ENCODE measurements at places on chromosomes 16 and 17. TPM values are rescaled to one million over a fixed set of nuclear protein-coding genes. Genes with fewer than 3 reads are reported as not detected.

DNA sequence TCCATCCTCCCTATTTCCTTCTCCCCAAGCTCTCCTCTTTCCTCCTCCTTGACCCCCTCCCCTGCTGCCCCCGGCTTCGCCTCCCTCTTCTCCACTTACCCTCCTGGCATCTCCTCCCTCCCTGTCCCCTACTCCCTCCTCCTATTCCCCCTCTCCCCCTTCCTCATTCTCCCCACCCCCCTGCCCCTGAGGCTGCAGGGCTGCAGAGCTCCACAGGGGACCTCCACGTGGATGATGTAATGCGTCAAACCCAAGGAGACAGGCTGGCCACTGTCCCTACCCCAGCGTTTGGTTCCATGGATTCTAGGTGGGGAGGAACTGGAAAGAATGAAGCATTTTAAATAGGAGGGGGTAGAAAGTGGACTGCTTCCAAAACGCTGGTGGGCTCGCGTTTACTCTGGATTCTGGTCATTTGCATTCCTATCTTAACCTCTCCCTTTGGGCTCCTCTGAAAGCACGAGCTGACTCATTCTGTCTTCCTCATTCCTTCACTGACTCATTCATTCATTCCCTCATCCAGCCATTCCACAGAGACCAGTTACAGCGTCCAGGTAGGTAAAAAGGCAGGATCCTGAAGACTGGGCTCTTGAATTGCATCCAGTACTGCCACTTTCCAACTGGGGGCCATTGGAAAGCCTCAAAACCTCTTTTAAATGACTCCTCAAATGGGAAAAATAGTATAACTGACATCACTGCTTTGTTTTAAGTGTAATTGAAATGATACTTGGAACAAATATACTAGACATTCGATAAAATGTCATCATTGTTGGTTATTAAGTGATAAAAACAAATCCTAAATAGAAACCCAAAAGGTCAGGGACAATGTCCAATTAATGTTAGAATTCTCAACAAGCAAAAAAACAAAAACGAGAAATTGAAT, 943 bp upstream of the COTL1 start:
- DNase-seq = peak; percentile 91

GRCh38 chr16:88725609-88726407, 19.5 kb downstream of the CTU2 start:
- DNase-seq = no peak

CLEC19A gene
- not detected for total RNA-seq

DNA sequence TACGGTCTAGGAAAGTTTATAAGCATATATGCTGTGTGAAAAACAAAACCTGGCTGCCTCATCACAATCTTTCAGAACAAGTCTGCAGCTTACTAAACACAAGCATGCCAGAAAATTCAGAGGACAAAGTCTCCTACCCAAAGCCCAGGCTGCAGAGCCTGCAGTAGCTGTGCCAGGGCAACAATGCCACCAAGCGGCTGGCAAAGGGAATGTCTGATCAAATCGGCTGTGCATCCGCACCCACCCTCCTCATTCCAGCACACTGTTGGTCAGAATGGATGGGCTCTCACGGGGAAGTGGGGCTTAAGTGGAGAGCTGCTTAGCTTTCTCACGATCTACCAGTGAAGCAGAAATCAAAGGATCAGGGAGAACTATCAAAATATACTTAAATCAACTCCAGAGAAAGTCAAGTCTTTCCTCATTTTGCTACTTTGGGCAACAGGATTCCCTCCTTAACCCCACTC, 73.5 kb downstream of the CYTH1 start:
- peak; percentile 93 for DNase-seq

RHBDF1 gene
- total RNA-seq = 57.6 TPM

CTRB1 gene
- not detected for total RNA-seq

DNA sequence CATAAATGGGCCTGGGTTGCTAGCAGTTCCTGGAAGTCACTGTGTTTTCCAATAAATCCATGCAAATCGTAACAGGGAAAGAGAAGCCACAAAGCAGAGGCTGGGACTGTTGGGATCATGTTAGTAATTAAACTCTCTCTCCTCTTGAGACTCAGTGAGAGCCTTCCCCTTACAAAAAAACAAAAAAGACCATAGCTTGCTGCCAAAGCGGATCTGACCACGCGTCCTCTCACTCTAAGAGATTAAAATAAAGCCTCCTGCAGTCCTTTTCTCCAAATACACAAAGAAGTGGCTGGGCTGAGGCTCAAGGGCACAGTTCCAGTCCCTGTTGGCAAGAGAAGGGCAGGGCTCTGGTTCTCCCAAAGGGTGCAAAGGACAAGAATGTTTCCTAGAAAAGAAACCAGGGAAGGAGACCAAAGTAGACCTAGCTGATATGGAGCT, 38.5 kb downstream of the PIGL start:
- DNase-seq = no peak

GRCh38 chr17:83171661-83172060, 92.3 kb downstream of the METRNL start:
- DNase-seq = peak; percentile 72

GRCh38 chr16:79728048-79728922, 127.7 kb upstream of the MAF start:
- no peak for DNase-seq

- peak; percentile 89 for DNase-seq
Measured at GRCh38 chr16:84228256-84228838, 11.5 kb downstream of the KCNG4 start.

GRCh38 chr17:4772235-4772613, 538 bp downstream of the TM4SF5 start:
- no peak for DNase-seq

GRCh38 chr17:35630530-35631148, 43.5 kb downstream of the AP2B1 start:
- DNase-seq = no peak

TLCD3B gene
- 0.32 TPM for total RNA-seq

- no peak for DNase-seq
Measured at GRCh38 chr17:5683241-5683640, 98.9 kb upstream of the NLRP1 start.

GRCh38 chr17:48239603-48239995, 132.0 kb downstream of the SNX11 start:
- DNase-seq = no peak

DNA sequence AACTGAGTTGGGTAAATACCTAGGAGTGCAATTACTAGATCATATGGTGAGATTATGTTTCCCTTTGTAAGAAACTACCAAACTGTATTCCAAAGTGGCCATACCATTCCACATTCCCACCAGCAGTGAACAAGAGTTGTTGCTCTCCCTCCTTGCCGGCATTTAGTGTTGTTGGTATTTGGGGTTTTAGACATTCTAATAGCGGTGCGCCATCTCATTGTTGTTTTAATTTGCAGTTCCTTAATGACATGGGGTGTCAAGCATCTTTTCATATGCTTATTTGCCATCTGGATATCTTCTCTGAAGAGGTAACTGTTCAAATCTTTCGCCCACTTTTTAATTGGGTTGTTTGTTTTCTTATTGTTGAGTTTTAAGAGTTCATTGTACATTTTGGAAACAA, 164.2 kb upstream of the LHX1 start:
- no peak for DNase-seq

DNA sequence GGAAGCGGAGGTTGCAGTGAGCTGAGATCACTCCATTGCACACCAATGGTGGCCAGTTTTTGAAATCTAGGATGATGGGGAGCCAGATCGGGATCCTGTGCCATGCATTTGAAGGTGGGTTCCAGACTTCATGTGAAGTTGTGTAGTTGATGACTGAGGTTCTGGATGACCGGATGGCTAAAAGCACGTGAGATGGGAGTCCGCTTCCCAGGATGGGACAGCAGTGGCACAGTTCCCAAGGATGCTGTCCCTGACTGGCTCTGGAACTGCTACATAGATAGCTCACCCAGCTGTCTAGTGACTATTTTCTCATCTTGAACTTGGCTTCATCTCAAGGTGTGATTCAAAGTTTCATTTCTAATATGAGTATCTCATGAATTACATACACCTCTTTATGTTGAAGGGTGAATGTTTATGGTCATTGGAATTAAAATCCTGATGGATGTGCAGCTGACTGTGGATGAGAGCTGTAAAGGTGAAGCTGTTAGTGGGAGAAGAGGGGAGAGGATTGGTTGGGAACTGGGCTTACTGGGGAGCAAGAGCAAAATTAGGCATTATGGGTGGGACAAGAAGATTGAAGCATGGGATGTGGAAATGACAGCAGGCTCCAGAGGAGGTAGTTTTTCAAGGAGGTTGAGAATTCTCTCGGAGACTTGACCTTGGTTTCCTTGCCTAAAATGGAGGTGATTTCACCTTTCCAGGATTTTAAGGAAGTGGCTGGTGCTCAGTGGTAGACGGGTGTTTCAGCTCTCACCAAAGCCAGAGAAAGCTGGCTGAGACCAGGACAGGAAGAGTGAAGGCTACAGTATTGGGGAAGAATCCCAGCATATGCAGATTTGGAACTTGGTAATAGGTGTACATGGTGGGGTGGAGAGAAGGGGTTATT, 8.2 kb downstream of the TUFM start:
- DNase-seq = no peak

DNA sequence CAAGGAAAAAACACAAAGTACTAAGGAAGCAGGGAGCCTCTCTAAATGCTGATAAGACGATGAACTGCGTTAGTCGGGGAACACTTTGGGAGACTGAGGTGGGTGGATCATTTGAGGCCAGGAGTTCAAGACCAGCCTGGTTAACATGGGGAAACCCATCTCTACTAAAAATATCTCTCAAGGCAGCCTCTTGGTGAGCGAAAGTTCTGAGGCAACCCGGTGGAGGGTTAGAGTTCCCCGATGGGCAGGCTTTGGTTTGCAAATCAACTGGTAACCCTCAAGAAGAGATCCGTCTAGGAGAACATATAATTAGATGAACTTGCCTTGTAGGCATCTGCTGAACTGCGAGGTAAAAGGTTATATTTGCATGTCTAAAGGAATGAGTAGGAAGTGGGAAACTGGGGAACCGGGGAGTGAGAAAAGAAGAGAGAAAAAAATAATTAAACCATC, 44.6 kb downstream of the WSB1 start:
- no peak for DNase-seq

SGCA gene
- total RNA-seq = 13.0 TPM

ALOX15 gene
- total RNA-seq = not detected

DNA sequence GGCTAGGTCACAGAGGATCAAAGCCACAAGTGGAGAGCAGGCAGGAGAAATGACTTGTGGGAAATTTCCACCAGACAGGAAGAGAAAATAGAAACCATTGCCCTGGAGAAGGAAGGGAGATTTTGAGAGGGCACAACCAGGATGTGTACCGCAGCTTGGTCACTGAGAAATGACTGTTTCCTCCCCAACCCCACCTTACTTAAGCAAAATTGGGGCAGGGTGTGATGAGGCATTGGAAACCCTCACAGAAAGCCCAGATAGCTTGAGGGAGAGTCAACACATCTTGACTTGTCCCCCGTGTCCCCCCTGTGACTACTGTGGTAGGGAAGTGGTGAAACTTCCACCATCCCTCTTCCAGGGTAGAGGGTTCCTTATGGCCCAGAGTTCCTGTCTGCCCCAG, 113.5 kb upstream of the FAM20A start:
- no peak for DNase-seq

GRCh38 chr16:3065069-3065741, at the start of gene IL32:
IL32 (plus strand) TSS chr16:3065640; CDS start chr16:3065812, 172 bp downstream.
- DNase-seq = no peak
